SK-N-SH treated with all-trans-retinoic acid at 6 μM for 48 hours (cell line): ENCODE measurements at places on chromosomes 3 and 15.

DNA sequence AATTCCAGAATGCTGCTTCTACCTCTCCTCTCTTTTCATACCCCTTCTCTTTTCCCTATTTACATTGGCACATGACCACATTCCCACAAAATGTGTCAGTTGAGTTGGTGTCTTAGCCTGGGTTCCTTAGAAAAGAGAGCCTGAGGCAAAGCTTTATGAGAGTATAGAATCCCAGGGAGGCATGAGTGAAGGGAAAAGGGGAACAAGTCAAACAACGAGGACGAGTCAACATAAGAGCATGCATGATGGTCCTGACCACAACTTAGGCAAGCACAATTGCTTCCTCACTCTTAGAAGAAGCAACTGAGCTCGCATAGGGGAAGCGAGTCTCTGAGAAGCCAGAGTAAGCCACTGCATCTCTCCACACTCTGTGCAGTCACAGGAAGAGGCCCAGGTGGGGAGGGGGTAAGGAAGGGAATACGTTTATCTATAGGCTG lies 15.4 kb upstream of the ZNF774 start:
- ATAC-seq, result no peak

DNA sequence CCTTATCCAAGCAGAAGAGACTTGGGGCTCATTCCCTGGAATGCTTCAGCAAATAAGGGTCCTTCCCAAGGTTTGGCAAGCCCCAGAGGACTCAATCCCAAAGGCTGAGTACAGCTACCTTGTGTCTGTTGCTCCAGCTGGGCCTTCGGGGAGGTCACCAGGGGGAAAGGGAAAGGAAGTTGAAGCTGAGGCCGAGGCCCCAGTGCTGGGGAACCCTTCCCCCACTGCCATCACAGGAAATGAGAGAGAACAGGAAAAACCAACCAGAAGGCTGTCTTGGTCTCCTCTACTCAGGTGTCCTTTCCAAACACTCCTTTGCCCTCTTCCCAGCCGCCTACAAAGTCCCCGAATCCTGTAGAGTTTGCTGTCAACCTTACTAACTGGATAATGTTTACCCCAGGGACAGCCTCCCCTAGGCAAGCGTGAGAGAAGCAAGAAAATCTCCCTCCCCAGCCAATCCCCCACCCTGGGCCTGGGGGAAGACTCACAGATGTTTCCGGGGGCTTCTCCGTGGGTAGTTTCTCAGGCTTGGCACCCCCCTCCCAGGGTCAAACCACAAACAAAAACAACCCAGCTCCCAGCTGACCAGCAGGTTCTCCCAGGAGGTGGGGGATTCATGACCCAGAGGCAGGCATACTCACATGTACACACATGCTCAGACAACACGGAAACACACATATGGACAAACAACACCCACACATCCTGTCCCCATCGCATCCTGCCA lies 5.5 kb downstream of the CSRNP1 start:
- no peak for ATAC-seq

DNA sequence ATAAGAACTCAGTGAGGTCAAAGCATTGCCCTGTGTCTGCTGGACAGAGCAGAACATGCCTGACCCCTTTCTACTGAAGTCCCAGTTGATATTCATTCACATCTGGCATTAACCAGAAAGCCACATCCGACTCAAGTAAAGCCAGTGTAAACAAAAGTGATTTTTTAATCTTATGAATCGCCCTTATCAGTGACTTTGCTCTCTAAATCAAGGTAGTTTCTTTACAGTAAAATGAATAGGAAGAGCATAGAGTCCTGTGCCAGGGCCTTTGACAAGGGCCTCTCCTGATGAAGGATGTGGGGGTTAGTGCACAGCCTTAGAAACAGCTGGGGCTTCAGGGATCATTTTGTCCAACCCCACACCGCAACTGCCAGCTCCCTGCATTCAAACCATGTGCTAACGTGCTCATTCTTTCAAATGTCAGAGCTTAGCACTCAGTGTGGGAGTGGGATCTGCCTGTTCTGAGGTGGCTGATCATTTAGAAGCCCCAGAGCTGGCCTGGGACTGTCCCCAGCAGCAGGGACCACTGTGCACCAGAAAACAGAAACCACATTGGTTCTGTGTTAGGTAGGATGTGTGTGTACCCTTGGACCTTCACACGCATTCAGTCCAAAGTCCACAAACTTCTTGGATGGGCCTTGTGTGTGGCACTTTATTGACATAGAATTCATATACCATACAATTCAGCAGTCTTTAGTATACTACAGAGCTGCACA lies 55.3 kb downstream of the CCR4 start:
- no peak for ATAC-seq

DNA sequence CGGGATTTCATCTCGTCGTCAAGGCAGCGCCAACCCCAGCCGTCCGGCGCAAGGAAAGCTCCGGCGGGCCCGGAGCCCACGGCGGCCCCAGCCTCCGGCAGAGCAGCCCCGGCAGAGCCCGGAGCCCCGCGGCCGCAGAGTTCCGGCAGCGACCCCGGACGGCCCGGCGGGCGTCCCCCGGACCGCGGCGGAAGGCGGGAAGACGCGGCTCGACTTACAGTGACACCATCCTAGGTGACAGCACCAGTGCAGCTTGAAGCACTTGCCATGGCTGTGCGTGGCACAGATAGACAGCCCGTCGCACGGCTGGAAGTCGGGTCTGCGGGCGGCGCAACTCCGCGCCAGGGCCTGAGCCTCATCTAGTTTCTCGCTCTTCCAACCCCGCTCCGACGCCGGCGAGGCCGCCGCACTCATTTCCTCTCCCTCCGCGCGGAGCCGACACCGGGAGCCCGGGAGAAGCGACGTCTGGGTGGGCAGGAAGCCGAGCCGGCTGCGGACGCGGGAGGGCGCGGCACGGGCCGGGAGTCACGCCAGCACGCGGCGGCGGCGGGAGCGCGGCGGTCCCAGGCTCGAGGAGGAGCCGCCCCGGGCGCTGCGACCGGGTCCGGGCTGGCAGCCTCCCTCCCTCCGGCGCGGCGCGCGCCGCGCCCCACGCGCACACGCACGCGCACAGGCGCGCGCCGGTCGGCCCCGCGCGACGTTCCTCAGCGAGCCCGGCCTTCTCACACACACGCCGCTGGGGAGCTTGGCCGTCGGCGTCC lies at the start of gene C3orf70:
TSS of gene C3orf70 (minus strand) at position 651 of the 761 bp plus-strand sequence. CDS start at position 414, 237 bp downstream.
- peak; percentile 65 for ATAC-seq

- ATAC-seq, result no peak
These were observed 231.2 kb downstream of the BBX start for GRCh38 chr3:107753976-107754375.

DNA sequence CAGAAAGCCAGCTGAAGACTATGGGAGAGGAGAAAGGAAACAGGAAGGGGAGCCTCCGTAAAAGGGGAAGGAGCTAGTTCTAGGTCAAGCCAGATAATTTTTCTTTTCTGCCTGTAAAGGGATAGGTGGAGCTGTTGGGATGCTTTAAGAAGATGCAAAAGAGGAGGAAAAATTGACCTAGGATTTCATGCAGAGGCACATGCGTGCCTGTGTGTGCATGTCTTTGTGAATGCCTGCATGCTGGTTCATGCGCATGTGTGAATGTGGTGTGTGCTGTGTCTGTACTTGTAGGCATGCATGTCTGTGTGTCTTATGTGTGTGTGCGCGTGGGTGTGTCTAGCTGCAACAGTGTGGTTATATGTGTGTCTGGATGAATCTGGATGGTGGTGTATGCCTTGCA lies 27.3 kb downstream of the CCDC33 start:
- ATAC-seq, result no peak

GRCh38 chr3:48625600-48625999 lies 4.0 kb upstream of the TMEM89 start:
- ATAC-seq, result no peak
